ENCODE measurements at places on chromosomes 13 and 19. TPM values are rescaled to one million over a fixed set of nuclear protein-coding genes. Genes with fewer than 3 reads are reported as not detected.

- DNase-seq: no peak
These were observed 31.2 kb downstream of the GADD45B start for GRCh38 chr19:2507109-2507508.

DNA sequence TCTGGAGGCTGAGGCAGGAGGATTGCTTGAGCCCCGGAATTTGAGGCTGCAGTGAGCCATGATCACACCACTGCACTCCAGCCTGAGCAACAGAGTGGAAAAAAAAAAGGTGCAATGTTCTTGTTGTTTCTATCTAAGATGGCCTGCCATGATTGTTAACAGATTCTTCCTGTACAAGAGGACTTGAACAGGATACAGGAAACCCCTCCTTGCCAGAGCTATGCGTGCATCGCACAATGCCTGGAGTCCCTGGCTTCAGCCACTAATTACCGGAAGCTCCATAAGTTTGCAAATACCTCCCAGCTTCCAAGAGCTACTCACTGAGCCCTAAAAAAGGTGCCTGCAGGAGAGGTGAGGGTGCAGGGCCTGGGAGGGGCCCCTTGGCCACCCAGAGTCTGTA, 13.1 kb upstream of the HIF3A start:
- DNase-seq: no peak

DNA sequence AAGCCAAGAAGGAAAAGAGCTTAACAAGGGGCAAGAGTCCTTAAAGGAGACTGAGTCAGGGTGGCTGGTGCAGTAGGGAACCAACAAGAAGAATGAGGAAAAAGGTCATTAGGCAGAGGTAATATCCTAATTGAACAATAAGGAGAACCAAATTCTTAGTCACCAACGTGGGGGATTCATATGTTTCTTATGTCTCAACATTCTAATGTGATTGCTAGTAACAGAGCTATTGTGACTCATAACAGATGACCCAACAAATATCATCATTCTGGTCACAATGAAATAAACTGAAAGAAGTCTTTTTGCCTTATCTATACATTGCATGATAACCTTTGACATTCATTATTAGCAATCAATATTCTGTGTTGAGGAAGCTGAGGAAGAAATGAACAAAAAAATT, 101.6 kb downstream of the RAP2A start:
- DNase-seq: no peak

GRCh38 chr19:49938662-49939061, 9.4 kb upstream of the NUP62 start:
- DNase-seq: no peak

DNA sequence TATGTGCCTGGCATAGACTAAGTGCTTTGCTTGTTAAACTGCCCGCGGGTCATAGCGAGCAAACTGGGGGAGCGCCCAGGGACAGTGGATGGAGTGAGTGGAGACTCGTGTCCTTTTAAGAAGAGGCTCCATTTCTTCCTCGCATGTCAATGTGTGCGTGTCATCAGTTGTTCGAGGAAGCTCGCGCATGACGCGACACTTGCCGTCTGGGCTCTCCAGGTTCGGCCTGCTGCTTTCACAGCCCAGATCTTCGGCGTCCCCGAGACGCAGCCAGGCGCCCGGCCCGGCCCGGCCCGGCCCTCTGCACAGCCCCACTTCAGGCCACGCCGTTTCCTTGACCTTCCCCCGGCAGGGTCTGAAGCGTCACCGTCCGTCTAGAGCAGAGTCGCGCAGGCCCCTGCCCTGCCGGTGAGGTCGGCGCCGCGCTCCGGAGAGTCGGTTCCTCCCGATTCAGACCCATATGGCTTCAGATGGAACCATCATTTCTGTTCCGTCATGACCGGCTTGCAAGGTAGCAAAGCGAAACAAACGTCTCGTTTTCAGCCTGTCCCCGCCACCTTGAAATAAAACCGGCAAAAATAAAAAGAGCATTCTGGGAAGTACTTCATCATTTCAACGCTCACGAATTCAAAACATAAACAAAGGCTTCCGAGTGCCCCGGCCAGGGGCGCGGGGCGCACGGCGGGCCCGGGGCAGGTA, 599 bp upstream of the ARHGEF7 start:
- DNase-seq: no peak

GRCh38 chr19:18523841-18524240, 2.0 kb upstream of the ELL start:
- DNase-seq: no peak

GRCh38 chr13:49645451-49645850, 17.1 kb downstream of the ARL11 start:
- DNase-seq: no peak

GRCh38 chr13:40375489-40376171, 290.8 kb downstream of the FOXO1 start:
- no peak for DNase-seq

- no peak for DNase-seq
These were observed 12.0 kb downstream of the KHSRP start for GRCh38 chr19:6412447-6413091.

DNA sequence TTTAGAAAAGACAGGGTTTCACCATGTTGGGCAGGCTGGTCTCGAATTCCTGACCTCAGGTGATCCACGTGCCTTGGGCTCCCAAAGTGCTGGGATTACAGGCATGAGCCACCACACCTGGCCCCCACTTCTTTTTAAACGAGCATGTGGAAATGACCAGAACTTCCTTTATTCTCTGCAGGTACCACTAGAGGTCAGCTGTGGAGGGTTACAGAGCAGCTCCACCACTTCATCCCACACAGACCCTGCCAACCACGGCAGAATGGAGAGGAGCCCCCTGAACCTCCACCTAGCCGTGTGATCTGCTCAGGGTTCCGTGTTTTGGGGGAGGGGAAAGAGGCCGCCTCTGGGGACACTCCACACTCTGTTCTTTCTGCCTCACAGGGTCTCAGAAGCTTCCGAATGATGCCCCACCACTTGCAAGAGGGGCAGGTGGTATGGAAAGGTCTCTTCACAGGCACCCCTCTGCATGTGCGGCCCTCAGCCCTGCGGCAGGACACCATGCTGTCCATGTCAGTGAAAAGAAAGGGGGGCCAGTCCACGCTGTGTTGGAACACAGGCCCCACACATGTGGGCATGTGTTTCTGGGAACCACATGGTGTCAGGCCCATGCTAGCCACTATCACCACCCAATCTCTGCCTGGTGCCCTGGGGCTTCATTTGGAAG, 465.0 kb downstream of the TSHZ3 start:
- DNase-seq: no peak

- DNase-seq: no peak
These were observed 161.8 kb downstream of the DIAPH3 start for GRCh38 chr13:60001889-60002288.

GRCh38 chr13:21237081-21237480, 60.6 kb downstream of the MRPL57 start:
- no peak for DNase-seq

- DNase-seq: no peak
These were observed 9.3 kb downstream of the ZIC5 start for GRCh38 chr13:99962242-99962641.

DNA sequence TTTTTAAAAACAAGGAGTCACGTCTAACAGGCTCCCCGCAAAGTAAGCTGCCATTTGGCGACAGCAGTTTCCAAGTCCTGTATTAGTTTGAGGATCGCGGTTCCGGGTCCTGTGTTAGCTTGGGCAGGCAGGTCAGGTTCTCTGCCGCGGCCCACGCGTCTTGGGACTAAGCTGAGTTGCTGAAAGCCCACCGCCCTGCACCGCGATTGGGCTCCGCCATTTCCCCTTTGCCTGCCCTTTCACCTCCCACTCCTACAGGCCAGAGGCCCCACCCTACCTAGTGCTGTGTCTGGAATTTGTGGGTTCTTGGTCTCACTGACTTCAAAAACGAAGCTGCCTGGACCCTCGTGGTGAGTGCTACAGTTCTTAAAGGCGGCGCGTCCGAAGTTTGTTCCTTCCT, 6.8 kb downstream of the PARP4 start:
- no peak for DNase-seq

DNA sequence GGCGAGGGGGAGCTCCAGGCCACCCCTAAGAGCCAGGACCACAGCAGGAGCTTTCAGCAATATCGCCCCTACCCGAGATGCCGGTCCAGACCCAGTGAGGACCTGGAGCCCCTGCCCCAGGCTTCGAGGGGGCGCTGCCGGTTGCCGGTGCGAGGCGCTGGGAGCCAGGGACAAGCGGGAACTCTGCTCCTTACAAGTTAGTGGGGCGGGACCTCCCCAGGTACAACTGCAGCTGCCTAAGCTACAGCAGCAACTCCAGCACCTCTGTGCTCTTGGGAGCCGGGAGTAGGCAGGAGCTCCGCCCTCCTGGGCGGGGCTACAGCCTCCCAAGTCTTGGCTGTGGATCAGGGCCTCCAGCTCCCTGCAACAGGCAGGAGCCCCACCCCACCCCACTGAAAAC, 15.2 kb upstream of the TSC22D1 start:
- DNase-seq: no peak

DNA sequence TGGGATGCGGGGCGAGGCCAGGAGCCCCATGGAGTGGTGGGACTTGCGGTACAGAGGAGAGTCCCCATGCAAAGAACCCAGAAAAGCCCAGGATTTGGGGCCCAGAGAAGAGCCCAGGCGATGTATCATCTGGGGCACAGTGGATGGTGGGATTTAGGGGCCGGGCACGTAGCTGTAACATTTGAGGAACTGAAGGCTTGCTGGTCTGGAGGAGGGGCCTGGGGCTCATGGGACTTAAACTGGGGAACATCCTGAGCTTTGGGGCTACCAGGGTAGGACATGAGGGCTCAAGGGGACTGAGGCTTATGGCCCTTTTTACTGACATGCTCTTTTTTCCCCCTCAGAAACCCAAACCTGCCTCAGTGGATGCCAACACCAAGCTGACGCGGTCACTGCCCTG, 13.5 kb downstream of the MED25 start:
- DNase-seq: no peak

- no peak for DNase-seq
These were observed 33.3 kb downstream of the GARRE1 start for GRCh38 chr19:34287662-34288140.

DNA sequence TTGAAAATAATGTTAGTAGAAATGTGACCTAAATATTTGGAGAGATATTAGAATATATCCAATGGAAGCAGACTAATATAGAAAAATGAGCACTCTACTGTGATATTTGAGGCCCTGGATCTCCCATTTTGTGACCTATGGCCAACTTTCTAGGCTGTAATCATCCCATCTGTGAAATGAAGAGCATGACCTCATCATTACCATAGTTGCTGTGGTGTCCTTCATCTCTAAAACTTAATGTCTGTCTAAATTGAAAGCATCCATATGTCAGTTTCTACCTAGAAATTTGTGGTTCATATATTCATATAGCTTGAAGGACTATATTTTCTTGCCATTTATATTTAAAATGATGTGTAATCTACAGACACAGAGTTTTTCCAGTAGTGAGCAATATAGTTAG, 41.6 kb downstream of the PAN3 start:
- no peak for DNase-seq

DNA sequence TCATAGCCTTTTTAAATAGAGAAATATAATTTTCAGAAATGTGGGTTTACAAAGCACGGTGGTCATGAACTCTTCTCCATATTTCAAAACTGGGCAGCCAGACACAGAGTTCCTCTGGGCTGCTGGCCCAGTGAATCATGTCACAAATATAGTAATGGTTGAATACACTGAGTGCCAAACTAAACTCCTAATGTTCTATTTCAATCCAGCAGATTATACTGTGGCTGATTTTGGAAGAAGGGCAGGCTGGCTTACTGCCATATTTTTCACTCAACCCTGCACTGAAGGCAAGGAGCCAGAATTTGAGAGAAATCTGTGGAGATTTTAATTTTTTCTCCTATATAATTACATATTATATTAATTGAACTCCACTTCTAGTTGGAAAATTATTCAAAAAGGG, 17.0 kb upstream of the PRR20A start:
- DNase-seq: peak; percentile 7

- DNase-seq: no peak
These were observed 2.5 kb downstream of the LDLR start for GRCh38 chr19:11091703-11092153.

DNA sequence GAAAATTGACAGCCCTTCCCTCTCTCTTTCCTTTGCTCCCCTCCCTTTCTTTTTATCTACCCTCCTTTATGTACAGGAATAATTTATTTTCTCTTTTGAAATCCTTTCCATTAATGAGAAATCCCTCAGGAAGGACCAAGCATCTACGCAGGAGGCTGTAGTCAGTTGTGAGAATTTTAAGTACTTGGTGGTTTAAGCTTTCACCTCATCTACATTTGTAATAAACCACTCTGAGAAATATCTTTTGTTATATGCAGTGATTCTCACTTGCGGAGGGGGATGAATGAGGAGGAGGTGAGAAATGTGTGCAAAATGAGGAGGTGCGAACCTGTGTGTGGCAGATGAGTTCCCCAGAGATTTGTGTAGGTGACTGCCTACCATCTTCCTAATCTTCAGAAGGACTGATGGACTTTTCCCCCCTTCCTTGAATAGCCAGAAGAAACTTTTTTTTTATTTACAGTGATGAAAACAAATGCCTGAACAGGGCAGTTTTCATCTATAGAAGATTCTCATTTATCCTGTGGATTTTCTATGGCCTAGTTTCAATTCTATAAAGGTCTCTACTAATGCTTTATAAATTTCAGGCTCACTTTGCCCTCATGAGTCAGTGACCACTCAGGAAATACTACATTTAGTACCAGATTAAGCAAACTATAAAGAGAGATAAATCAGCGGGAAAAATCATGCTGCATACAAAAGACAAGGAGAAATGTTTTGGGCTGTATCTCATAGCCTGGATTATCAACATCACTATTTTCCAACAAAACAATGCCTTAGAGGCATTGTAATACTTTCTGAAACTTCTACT, 118.3 kb downstream of the LHFPL6 start:
- DNase-seq: no peak

- no peak for DNase-seq
These were observed 845 bp downstream of the SPRY2 start for GRCh38 chr13:80339912-80340650.

- DNase-seq: no peak
These were observed 22.7 kb downstream of the SERTM1 start for GRCh38 chr13:36696410-36697010.

GRCh38 chr13:109779876-109780510, 6.4 kb downstream of the IRS2 start:
- DNase-seq: no peak

GRCh38 chr19:23310729-23311211, 60.6 kb upstream of the ZNF724 start:
- no peak for DNase-seq

- DNase-seq: no peak
These were observed 30.5 kb upstream of the ADGRE1 start for GRCh38 chr19:6856749-6857372.

Gene NUP58
- total RNA-seq: 117 TPM

Gene PRODH2
- total RNA-seq: not detected

Gene CLEC4G
- 0.48 TPM for total RNA-seq

Gene SLC1A6
- not detected for total RNA-seq

Gene KIR2DL4
- not detected for total RNA-seq

Gene RFPL4AL1
- total RNA-seq: not detected

Gene ZNF429
- 21.9 TPM for total RNA-seq

Gene ZNF599
- 9.5 TPM for total RNA-seq

Gene CEACAM21
- 2.1 TPM for total RNA-seq

Gene MED29
- 14.8 TPM for total RNA-seq

Gene NDUFB7
- 113 TPM for total RNA-seq

Gene RNF17
- not detected for total RNA-seq
